ENCODE measurements at places on chromosomes 7 and 10. TPM values are rescaled to one million over a fixed set of nuclear protein-coding genes. Genes with fewer than 3 reads are reported as not detected.

DNA sequence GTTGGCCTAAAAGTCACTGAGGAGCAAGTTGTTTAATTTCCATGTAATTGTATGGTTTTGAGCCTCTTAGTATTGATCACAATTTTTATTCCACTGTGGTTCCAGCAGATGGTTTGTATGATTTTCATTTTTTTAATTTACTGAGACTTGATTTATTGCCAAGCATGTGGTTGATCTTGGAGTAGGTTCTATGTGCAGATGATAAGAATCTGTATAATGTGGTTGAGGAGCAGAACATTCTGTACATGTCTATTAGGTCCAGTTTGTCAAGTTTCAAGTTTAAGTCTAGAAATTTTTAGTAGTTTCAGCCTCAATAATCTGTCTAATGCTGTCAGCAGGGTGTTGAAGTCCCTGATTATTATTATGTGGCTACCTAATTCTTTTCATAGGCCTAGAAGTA is 22.7 kb upstream of the ZWINT start:
- no peak for DNase-seq

ATP6V0E2 gene
- 28.8 TPM for total RNA-seq

SORCS1 gene
- total RNA-seq, result not detected

ZNF467 gene
- 0.54 TPM for total RNA-seq

All from Calu3 (cell line).